ENCODE measurements at places on chromosomes 11 and 22.

DNA sequence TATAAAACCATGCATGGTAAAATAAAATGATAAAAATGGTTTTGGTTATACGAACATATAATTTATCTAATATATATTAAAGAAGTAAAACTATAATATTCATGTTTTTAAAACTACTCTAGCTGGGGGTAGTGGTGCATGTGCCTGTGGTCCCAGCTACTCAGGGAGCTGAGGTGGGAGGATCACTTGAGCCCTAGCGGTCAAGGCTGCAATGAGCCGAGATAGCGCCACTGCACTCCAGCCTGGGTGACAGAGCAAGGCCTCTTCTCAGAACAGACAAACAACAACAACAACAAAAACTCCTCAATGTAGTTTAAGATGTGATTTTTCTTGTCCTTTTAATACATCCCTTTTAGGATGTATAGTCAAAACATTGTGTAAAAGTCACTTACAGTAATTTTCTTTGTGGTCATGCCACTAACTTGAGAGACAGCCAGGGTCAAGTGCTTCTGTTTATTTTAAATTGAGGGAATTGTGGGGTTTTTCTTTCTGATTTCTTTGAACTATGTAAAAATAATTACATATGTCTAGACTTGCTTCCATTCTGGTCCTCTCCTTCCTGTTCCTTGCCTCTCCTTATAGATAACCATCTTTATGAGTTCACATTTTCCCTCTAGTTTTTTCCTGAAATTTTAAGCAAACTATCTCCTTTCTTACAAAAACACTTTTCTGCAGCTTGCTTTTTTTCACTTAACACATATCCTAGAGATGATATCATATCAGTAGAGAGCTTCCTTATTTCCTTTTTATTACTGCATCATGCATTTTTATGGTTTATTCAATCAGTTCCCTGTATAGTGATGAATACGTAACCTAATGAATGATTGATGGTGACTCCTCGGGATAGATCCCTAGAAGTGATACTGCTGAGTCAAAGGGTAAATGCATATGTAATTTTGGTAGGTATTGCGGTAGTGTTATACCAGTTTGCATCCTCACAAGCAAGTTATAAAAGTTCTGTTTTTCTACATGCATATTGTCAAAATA is 9.1 kb downstream of the OR2AT4 start:
- no peak for DNase-seq

GRCh38 chr11:1994121-1994520 is 3.5 kb downstream of the H19 start:
- no peak for DNase-seq

DNA sequence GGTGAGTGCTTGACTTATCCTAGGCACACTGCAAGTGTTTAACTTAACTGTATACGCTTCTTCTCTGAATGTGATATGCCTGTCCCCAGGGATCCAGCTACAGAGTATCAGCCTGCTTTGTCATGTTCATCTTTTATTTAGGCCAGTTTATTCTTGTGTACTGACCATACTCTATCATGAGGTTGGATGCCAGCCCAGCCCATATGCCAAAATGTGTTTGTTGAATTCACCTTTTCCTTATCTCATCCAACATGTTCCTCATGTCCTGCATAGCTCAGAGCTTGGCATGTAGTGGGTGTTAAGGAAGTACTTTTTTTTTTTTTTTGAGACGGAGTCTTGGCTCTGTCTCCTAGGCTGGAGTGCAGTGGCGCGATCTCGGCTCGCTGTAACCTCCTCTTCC is 116.2 kb downstream of the NCAM1 start:
- DNase-seq: no peak

- DNase-seq: no peak
These were observed 35.5 kb upstream of the SLC25A1 start for GRCh38 chr22:19214078-19214473.

- DNase-seq: no peak
These were observed 30.9 kb downstream of the PTPRJ start for GRCh38 chr11:48011102-48011797.

DNA sequence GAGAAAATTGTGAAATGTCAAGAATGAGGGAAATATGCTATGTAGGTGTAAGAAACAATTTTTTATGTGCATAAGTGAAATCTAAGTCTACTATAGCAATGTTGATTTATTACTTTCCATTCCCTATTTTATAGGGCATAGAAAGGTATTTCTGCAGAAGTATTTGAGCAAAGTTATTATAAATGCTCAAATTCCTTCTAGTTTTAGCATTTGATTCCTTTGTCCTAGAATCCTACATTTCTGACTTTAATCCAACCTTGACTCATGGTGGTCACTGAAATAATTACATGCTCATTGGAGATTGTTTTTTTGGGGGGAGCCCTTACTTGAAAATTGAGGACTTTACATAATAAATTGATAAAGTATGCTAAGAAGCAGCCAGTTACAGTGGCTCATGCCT is 716.6 kb upstream of the LUZP2 start:
- no peak for DNase-seq

- DNase-seq: no peak
These were observed 15.2 kb upstream of the FANCF start for GRCh38 chr11:22640862-22641261.

- no peak for DNase-seq
These were observed 29.9 kb upstream of the GRAMD4 start for GRCh38 chr22:46590334-46590733.

GRCh38 chr11:122095681-122096262 is 20.2 kb downstream of the BLID start:
- DNase-seq: no peak

- no peak for DNase-seq
These were observed 92.0 kb downstream of the ZC3H12C start for GRCh38 chr11:110185121-110185591.

DNA sequence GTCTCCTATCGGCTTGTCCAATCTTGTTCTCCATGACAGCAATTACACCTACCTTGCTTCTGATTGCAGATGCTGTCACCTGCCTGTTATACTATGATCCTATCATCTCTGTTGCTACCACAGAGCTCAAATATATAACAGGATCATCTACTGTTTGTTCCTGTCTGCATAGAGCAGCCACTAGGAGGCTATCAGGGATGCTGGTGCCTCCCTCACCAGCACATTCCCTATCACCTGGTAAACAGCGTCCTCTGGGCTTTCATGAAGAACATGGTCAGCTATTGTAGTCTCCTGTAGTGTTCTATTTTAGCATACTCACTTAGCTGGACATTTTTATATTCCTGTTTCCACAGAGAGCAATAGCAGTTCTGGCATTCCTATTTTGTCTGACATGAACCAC is 87.8 kb upstream of the FAT3 start:
- DNase-seq: no peak

- DNase-seq: no peak
These were observed 15.3 kb downstream of the UBE4A start for GRCh38 chr11:118374729-118375128.

DNA sequence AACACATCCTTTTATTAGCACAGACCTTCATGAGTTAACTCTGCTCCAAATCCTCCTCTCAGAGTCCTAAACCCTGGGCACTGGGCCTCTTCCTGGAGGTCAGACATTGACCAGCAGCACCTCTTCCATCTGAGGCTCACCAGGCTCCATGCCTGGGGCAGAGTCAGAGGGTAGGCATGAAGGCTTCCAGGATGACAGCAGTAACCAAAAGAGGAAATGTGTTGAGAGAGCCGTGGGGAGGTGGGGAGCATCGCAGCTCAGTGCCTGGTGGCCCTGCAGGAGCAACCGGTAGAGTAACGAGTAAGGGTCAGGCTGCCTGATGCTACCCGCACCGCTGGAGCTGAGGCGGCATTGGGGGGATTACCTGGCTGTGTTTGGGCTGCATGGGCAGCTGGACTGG is 9.4 kb upstream of the NAV2 start:
- no peak for DNase-seq

- no peak for DNase-seq
These were observed 34.6 kb downstream of the RNF121 start for GRCh38 chr11:71963468-71963867.

DNA sequence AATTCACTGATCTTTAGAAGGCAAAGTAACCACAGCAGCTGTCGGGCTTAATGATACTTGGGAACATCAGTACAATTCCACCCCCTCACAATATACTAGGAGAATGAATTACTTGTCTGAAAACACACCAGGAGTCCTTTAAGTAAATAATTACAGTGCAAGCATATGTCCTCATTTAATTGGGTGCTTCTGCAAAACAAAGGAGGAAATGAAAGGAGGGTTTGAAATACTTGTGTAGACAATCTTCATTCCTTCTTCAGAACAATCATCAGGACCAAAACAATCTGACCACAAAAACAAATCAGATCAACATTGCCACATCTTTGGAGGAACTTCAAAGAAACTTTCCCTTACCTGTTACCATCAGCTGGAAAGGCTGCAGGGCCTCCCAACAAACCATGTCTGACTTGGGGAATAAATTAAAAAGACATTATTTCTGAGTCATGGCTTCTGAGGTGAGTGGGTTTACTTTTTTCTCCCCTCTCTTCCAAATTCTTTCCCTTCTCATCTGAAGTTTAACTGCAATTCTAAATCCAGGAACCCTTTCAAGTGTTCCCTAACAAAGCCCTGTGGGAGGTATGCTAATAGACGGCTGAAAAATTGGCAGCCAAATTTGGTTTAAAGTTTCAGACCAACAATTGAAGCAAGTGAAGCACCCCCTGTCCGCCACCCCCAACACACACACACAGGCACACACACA is 12.5 kb upstream of the CCDC117 start:
- no peak for DNase-seq

GRCh38 chr22:45971408-45972028 is 5.4 kb downstream of the WNT7B start:
- no peak for DNase-seq

- no peak for DNase-seq
These were observed 18.3 kb downstream of the AMPD3 start for GRCh38 chr11:10473371-10473770.

DNA sequence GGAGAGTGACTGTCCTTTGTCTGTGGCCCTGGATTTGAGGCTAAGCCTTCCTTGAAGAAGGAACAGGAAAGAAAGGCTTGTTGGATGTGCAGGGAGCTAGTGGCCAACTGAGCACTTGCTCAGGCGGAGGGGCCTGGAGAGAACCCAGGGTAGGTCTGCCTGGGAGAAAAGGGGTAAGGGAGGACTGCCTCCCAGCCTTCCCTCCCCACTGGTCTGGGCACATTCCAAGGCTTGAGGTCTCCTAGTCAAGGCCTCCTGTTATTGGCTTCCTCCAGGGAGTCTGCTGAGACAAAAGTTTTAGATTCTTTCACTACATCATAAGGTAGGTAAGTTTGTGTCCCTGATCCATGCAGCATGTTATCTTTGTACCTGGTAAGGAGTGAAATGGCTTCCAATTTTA is 15.2 kb downstream of the KCNQ1OT1 start:
- DNase-seq: no peak

- DNase-seq: no peak
These were observed 33.8 kb downstream of the TP53I11 start for GRCh38 chr11:44916801-44917385.

GRCh38 chr11:68929706-68930570 is 26.2 kb downstream of the IGHMBP2 start:
- DNase-seq: no peak

- DNase-seq: no peak
These were observed 103.5 kb downstream of the DDX10 start for GRCh38 chr11:108768370-108768769.

DNA sequence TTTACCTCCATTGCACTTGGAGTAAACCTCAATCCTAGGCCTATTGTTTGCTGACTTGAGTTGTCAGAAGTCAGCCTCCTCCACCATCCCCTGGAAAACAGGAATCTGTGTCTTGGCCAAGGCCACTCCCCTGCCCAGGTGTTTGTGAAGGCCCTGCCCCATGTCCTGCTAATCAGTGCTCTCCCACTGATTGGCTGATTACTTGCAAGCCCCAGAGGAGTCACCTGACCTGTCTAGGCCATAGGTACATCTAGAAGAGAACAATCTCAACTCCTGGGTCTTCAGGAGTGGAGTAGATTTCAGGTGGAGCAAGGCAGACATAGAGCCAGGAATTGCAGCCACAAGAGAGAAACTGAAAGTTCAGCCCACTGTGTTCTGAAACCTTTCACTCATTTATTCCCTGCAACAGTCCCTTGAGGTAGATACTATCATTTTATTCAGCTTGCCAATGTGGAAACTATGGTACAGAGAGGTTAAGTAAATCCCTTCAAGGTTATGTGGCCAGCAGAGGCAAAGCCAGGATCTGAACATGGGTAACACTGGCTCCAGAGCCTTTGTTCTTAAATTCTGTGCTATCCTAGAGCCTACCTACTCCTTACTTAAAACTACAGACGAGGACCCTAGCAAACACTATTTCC is 10.4 kb downstream of the OAF start:
- DNase-seq: no peak

DNA sequence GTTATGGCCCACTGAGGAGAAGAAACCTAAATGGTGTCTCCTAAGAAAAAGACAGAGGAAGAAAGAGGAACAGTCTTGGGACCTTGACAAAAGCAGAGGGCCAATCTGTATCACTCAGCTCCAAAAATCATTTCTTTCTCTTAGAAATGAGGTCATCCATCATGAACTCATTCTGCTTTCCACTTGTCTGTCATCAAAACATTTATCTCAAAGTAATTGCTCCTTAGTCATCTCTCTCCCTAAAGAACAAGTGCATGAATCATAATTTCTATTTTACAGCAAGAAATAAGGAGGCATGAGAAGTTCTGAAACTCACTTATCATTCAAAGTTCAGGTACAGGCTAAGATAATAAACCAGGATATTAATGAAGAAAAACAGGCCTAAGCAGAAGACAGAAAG is 375.6 kb downstream of the KCNA4 start:
- DNase-seq: no peak

- DNase-seq: no peak
These were observed 32.6 kb downstream of the SVIP start for GRCh38 chr11:22797047-22797446.

DNA sequence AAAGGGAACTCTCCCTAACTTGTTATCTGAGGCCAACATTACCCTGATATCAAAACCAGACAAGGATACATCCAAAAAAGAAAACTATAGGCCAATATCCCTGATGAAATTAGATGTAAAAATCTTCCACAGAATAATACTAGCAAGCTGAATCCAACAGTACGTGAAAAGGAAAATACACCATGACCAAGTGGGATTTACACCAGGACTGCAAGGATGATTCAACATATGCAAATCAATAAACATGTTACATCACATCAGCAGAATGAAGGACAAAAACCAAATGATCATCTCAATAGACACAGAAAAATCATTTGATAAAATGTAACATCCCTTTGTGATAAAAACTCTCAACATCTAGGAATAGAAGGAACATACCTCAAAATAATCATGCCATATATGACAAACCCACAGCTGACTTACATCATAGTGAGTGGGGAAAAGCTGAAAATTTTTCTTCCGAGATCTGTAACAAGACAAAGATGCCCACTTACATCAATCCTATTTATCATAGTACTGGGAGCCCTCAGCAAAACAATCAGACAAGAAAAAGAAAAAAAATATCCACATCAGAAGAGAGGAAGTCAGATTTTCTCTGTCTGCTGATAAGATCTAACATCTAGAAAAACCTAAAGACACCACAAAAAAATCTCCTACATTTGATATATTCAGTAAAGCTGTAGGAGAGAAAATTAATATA is 703.3 kb upstream of the ANO5 start:
- DNase-seq: no peak

- DNase-seq: no peak
These were observed 37.4 kb downstream of the DUSP8 start for GRCh38 chr11:1534682-1535081.

- no peak for DNase-seq
These were observed 5.6 kb upstream of the MIAT start for GRCh38 chr22:26651815-26652214.

Measured in naive thymus-derived CD4-positive, alpha-beta T cell (primary cell).